Right lobe of liver (tissue), 6 donors: ENCODE measurements at places on chromosomes 6 and 20. TPM values are rescaled to one million over a fixed set of nuclear protein-coding genes. Genes with fewer than 3 reads are reported as not detected.

ROS1 gene
- total RNA-seq, result 0.12 TPM

DLK2 gene
- not detected for total RNA-seq

SLC17A2 gene
- 34.0 TPM for total RNA-seq

EYS gene
- total RNA-seq, result 0.68 TPM

PLG gene
- 3,432 TPM for total RNA-seq

CABLES2 gene
- total RNA-seq, result 2.7 TPM

NOL4L gene
- total RNA-seq, result 5.6 TPM

PDYN gene
- not detected for total RNA-seq

FBXO5 gene
- total RNA-seq, result 3.0 TPM

KIF6 gene
- total RNA-seq, result not detected

STMN3 gene
- total RNA-seq, result 0.90 TPM

CST2 gene
- not detected for total RNA-seq

C20orf204 gene
- 0.29 TPM for total RNA-seq

PACSIN1 gene
- 0.37 TPM for total RNA-seq

TMEM170B gene
- total RNA-seq, result 5.5 TPM

EFCAB8 gene
- 0.20 TPM for total RNA-seq

HRH3 gene
- total RNA-seq, result not detected

HLA-DRB1 gene
- 46.1 TPM for total RNA-seq

MTHFD1L gene
- total RNA-seq, result 6.8 TPM

UNC5CL gene
- 5.0 TPM for total RNA-seq

CTAGE9 gene
- total RNA-seq, result not detected

TRIM15 gene
- total RNA-seq, result 1.7 TPM

NKAIN2 gene
- not detected for total RNA-seq

AGPAT4 gene
- total RNA-seq, result 0.70 TPM

ZNF334 gene
- total RNA-seq, result 0.80 TPM

SLC35D3 gene
- total RNA-seq, result not detected

HSPA12B gene
- total RNA-seq, result 1.4 TPM
